ENCODE measurements at places on chromosomes 2 and 18. TPM values are rescaled to one million over a fixed set of nuclear protein-coding genes. Genes with fewer than 3 reads are reported as not detected.

- no peak for DNase-seq
These were observed 205.5 kb upstream of the SP5 start for GRCh38 chr2:170509452-170510193.

The SCN7A gene
- total RNA-seq, result 0.03 TPM

The PLGLB1 gene
- total RNA-seq, result 1.4 TPM

- no peak for DNase-seq
These were observed 563.4 kb upstream of the GCFC2 start for GRCh38 chr2:76274160-76274559.

DNA sequence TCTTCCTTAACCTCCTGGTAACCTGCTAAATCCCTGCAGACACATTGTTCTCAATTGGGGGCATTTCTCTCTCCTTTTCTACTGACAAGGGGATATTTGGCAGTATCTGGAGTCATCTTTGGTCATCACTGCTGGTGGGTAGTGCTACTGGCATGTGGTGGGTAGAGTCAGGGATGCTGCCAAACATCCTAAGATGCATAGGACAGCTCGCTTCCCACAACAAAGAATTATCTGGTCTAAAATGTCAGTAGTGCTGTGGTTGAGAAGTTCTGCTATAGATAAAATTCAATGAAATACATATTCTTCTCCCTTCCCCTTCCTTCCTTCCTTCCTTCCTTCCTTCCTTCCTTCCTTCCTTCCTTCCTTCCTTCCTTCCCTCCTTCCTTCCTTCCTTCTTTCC lies 18.7 kb upstream of the LHCGR start:
- DNase-seq, result no peak

DNA sequence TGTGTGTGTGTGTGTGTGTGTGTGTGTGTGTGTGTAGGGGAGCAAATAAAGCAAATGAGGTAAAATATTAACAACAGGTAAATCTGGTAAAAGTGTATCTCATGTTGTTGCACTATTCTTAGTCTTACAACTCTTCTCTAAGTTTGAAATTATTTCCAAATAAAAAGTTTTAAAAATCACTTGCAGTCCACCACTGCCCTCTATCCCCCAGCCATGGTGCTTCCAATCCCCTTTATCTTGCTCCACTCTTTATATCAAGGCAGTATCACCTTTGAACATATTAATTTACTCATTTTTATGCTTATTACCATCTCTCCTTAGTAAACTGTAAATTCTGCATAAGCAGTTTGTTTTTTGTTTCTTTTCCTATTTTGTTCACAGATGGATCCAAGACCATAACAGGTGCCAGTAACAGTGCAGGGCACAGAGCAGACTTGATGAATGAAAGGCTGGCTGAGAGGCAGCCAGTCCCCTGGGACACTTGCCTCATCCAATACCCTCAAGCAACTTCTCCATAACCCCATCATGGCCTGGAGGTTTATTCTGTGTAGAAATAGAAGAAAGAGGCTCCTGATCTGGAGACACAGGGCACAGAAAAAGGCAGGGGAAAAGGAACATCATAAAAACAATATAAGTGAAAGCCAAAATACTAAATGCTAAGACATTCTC lies 67.6 kb downstream of the LDAH start:
- DNase-seq, result no peak

The NYAP2 gene
- not detected for total RNA-seq

The B4GALT6 gene
- 36.3 TPM for total RNA-seq

The TAF4B gene
- total RNA-seq, result 8.0 TPM
